ENCODE measurements at places on chromosomes 4 and X.

GRCh38 chr4:42543762-42544161, 113.1 kb downstream of the ATP8A1 start:
- DNase-seq: no peak

DNA sequence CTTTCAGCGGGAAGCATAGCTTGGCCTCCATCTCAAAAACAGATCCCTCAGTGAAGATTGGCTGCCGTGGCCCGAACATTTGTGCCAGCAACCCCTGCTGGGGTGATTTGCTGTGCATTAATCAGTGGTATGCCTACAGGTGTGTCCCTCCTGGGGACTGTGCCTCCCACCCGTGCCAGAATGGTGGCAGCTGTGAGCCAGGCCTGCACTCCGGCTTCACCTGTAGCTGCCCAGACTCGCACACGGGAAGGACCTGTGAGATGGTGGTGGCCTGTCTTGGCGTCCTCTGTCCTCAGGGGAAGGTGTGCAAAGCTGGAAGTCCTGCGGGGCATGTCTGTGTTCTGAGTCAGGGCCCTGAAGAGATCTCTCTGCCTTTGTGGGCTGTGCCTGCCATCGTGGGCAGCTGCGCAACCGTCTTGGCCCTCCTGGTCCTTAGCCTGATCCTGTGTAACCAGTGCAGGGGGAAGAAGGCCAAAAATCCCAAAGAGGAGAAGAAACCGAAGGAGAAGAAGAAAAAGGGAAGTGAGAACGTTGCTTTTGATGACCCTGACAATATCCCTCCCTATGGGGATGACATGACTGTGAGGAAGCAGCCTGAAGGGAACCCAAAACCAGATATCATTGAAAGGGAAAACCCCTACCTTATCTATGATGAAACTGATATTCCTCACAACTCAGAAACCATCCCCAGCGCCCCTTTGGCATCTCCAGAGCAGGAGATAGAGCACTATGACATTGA, 175.4 kb downstream of the FAT4 start:
- DNase-seq: no peak

- no peak for DNase-seq
These were observed 125.5 kb upstream of the GIMD1 start for GRCh38 chr4:106494066-106494465.

DNA sequence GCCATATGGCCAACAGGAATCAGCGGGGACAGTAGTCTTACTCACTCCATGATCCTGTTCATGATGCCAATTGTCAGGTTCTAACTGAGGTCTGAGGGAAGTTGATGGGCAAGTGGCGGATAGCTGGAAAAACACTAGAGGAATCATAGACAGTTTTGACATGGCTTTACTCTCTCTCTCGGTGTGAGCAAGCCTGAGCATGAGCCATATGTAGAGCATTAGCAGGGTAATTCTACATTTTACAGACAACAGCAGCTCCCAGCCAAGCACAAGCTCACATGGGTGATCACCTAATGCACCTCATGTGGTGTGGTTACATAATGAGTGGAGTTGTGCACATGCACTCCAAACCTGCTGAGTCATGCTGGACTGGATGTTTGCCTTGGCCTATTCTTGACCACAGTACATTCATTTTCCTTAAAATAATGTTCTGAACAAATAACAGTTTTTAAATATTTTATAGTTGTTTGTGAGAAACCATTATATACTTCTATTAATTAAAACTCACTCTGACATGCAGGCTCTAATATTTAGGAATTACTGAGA, 429.2 kb downstream of the GPAT3 start:
- DNase-seq: peak; percentile 53

DNA sequence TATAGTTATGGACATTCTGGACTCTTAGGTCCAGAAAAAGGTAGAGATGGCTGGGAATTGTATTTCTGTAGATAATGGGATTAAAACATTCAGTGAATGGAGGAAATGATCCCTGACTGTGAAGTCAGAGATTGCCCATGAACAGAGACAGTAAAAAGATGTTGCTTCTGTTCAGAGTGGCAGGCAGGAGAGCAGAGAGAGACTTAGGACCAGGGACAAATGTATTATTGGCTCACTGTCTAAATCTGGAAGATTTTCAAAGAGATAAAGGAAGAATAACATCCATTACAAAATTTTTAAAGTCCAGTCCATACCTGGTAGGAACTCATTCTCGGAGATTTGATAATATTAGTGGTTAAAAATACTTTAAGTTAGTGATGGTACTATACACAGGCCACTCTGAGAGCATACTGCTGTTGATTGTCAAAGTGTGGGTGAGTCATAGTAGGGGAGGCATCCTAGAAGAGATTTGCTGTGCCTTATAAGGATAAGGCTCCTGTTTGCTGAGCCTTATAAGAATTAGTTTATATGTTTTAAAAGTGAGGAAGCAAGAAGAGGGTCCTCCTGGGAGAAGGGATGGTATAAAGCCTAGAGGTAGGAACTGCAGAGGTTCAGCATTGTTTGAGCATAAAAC, 53.0 kb downstream of the JADE3 start:
- DNase-seq: no peak

GRCh38 chr4:150008546-150008945, 69.7 kb upstream of the DCLK2 start:
- no peak for DNase-seq

- DNase-seq: peak; percentile 26
These were observed 56.8 kb downstream of the PCDH7 start for GRCh38 chr4:30776921-30777415.

GRCh38 chr4:56326363-56326762, 60.9 kb downstream of the AASDH start:
- peak; percentile 18 for DNase-seq

GRCh38 chr4:181249031-181249430, 994.2 kb upstream of the TENM3 start:
- no peak for DNase-seq

GRCh38 chrX:10818651-10819050, 198.3 kb upstream of the MID1 start:
- DNase-seq: no peak

DNA sequence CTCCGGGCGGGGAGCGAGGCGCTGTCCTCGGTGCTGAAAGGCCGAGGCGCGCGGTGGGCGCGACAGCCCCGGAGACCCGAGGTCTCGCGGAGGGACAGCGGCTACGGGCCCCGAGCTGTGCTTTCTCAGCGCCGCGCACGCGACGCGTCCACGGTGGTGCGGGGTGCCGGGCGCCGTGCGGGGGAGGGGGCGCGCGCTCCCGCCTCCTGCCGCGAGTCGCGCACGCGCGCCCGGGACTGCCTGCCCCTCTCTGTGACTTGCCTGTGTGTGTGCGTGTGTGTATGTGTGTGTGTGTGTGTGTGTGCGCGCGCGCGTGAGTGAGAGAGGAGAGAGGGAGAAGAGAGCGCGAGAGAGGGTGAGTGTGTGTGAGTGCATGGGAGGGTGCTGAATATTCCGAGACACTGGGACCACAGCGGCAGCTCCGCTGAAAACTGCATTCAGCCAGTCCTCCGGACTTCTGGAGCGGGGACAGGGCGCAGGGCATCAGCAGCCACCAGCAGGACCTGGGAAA, at the start of gene GRIA2:
Gene GRIA2 (plus strand): TSS at position 358 of the 511 bp plus-strand sequence. CDS start 315 bp downstream, outside the sequence.
- peak; percentile 82 for DNase-seq

DNA sequence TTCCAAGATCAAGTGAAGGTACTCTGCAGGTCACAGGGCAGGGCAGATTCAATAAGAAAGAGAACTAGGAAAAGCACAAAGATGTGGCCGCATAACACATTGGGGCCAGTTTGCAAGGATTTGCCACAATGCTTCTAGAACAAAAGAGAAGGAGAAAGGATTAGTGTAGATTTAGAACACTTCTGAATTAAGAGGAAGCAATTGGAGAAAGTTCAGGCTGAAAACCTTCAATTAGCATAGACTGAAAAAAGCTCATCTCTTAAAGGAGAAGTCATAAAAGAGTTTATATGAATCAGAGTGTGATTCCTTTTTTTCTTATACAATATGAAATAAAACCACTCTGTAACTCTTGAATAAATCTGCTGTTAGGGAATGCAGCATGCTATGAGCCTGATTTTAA, 215.6 kb upstream of the FAT1 start:
- no peak for DNase-seq

DNA sequence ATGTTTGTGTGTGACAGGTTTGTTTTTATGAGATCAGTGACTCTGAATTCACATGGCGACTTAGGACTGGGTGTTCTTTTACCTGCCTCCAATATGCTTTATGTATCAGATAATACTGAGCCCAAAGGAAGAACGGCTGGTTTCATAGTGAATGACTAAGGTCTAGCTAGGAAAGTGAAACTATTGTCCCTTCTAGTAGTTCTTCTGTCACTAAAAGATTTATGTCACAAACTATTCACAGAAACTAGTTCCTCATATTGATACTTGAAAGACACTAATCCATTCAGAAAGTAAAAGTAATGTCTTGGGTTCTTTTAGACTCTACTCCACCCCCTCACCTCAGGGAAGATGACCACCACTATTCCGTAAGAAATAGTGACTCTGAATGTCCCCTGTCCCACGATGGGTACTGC, 81.7 kb downstream of the EGF start:
- no peak for DNase-seq

- DNase-seq: no peak
These were observed 74.7 kb downstream of the GALNT7 start for GRCh38 chr4:173243321-173243720.

DNA sequence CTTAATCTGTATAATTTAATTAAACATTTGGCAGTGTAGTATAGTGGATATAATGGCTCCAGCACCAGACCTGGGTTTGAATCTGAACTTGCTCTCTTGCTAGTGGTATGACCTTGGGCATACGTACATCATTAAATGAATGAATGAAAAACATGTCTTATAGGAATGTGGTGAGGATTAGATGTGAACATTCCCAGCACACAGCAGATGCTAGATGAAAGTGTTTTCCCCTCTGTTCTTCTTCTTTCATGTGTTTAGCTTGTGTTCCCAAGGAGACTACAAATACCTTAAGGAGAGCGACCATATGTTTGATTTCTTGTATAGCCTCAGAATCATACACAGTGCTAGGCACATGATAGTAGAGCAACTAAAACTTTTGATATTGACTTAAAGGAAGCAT, 56.5 kb downstream of the CT47B1 start:
- DNase-seq: no peak

DNA sequence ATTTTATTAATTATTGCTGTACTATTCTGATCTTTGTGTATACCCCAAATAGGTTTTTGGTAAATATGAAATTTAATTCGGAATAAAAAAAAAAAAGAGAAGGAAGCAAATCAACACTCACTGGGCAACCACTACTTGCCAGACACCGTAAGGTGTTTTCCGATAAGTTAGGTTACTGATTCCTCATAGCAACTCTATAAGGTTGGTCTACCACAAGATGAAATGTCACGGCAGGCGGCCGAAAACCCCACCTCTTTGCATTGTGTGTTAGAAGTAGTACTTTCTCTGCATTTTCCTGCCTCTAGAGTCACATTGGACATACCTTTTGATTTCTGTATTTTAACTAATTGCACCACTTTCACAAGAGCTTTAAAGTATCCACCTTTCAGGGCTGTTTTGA, 44.5 kb upstream of the RASGEF1B start:
- no peak for DNase-seq

DNA sequence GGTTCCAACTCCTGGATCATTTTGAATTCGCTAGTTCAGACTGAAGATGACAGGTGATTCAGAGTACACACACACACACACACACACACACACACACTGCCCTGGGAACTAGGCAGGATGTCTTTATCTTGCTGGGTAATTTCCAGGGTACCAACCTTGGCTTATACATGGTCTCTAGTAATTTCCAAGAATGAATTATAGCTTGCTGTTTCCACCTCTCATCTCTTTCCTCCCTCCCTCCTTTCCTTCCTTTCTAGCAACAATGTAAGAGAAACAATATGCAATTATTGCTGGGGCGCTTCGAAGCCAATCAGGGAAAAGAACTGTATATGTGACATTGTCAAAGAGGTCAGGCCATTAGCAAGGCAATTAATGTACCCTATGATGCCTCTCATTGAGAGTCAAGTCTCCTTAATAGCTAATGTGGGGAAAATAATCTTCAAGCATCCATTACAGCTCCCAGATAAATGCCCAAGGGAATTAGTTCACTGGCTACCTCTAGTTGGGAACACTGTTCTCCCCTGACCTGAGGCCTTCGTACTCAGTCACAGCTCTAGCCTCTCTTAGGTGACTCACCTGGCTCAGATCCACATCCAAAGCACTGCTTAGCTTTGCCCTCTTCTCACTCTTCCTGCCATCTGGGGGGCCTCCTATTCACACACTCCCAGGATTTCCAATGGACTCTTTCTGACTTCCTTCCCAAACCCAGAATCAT, 311.5 kb downstream of the PPP1R2C start:
- DNase-seq: no peak

DNA sequence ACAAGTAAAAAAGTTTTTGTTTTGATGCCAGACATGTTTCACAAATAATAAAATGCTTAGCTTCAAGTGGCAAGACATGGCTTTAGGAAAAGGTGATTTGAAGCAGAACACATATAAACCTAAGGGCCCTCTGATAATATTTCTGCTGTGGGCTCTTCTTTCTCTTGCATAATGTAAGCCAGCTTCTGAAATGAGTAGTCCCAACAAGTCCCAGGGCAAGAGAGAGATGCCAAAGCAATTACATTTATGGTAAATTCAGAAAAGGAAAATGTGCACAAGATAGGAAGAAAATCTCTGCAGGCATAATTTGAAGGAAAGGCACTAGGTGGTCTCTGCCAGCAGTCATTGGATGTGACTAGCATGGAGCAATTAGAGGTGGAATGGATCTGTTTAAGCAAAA, 170.8 kb upstream of the GALNT7 start:
- no peak for DNase-seq

DNA sequence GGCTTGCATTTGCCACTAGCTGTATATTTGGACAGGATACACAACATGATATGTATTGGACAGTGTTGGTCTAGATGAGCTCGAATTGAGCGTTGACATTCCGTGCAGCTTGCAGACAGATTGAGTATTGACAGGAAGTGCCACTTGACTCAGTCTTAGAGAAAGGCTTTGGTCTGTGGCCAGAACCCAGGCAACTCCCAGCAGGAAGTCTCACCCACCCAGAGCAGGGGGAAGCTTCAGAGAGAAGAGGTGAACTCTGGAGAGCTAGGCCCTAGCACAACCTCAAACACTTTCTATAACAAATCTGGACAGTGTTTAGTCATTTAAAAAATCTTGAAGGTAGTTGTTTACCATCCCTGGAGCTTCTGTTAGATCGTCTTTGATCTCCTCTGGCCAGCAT, 280.5 kb downstream of the FBXW7 start:
- DNase-seq: peak; percentile 33

GRCh38 chrX:40266490-40267333, 169.0 kb upstream of the BCOR start:
- DNase-seq: peak; percentile 70

DNA sequence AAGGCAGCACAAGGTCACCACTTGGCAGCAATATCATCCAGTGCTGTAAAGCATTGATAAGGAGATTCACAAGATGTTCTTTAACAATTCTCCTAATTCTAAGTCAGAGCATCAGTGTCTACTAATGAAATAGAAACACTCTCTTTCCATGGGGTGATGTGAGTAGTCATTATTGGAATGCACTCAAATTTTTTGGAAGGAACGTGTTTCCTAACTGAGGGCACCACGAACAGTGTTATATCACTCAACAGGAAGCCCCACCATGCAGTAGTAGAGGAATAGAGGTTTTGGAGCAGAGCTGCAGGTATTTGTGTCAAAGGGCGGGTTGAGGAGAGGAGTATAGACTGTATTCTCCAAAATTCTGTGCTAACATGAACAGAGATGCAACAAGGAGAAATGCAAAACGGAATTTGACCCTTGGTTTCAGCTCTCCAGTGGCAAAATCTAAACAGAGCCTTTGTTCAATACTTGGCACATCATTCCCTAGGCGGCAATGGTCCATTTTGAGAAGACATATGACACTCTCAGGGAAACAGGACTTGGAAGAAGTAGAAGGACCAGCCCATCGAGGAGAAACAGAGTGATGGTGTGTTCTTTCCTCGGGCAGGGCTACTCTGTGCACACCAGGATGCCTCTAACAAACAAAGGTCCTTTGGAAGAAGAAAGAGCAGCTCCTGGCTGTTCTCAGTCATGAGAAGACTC, 98.9 kb downstream of the CPEB2 start:
- DNase-seq: no peak
